Upper lobe of left lung (tissue), 6 donors: ENCODE measurements at places on chromosomes 4 and X. TPM values are rescaled to one million over a fixed set of nuclear protein-coding genes. Genes with fewer than 3 reads are reported as not detected.

PCDH7 gene
- total RNA-seq = 2.0 TPM

POLN gene
- 2.1 TPM for total RNA-seq

ZNF630 gene
- 3.3 TPM for total RNA-seq

- no peak overlapping the region for H3K4me3 ChIP-seq
- H3K36me3 ChIP-seq = no peaks in the 10 kb centered on the region
- peaks cover 4% of the 10 kb centered on the region for H3K4me1 ChIP-seq
- DNase-seq = no peak
These were observed 36.5 kb upstream of the PPM1K start for GRCh38 chr4:88320780-88321373.

- no peaks in the 10 kb centered on the region for H3K36me3 ChIP-seq
- H3K4me1 ChIP-seq = peaks cover 4% of the 10 kb centered on the region
- no peaks in the 10 kb centered on the region for H3K27me3 ChIP-seq
These were observed 6.0 kb downstream of the SMAD1 start for GRCh38 chr4:145487631-145488030.

DNA sequence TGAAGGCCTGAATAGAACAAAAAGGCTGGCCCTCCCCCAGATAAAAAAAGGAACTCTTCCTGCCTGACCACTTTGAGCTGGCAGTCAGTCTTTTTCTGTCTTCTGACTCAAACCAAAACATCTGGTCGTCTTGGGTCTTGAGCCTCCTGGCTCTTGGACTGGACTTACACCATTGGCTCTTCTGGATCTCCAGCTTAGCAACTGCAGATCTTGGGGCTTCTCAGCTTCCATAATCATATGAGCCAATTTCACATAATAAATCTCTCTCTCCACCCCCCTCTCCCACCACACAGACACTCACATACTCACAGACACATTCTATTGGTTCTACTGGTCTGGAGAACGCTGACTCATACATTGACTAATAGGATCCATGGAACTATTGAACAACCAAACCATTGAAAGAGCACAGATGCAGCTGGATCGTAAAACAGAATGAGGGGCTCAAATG lies 15.6 kb upstream of the CWH43 start:
- no peaks in the 10 kb centered on the region for H3K4me1 ChIP-seq
- DNase-seq = no peak
- H3K27ac ChIP-seq = no peak overlapping the region

DNA sequence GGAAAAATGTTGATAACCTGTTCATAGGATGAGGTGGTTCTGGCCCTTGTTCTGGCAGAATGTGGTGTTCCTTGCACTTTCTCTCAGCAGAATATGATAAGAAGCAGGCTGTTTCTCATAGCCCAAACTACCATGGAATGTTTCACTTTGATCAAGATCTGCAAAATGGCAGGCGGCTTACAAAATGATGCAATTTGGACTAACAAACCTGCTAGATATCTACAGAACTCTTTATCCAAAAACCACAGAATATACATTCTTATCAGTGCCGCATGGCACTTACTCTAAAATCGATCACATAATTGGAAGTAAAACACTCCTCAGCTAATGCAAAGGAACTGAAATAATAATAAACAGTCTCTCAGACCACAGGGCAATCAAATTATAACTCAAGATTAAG lies 55.9 kb upstream of the ABCB7 start:
- no peak overlapping the region for H3K4me3 ChIP-seq
- H3K27me3 ChIP-seq = no peaks in the 10 kb centered on the region
- H3K36me3 ChIP-seq = no peaks in the 10 kb centered on the region

- H3K4me1 ChIP-seq = peaks cover 3% of the 10 kb centered on the region
- no peaks in the 10 kb centered on the region for H3K36me3 ChIP-seq
- DNase-seq = no peak
- peak overlapping the region; percentile 28 for H3K4me3 ChIP-seq
- peak overlapping the region; percentile 4 for H3K27ac ChIP-seq
- no peaks in the 10 kb centered on the region for H3K27me3 ChIP-seq
These were observed 49.4 kb downstream of the RPS6KA3 start for GRCh38 chrX:20217271-20217670.

GRCh38 chr4:16457944-16458343 lies 231.7 kb upstream of the TAPT1 start:
- H3K27me3 ChIP-seq = no peaks in the 10 kb centered on the region
- H3K27ac ChIP-seq = no peak overlapping the region
- no peak for DNase-seq
- H3K36me3 ChIP-seq = no peaks in the 10 kb centered on the region
- H3K4me1 ChIP-seq = no peaks in the 10 kb centered on the region

DNA sequence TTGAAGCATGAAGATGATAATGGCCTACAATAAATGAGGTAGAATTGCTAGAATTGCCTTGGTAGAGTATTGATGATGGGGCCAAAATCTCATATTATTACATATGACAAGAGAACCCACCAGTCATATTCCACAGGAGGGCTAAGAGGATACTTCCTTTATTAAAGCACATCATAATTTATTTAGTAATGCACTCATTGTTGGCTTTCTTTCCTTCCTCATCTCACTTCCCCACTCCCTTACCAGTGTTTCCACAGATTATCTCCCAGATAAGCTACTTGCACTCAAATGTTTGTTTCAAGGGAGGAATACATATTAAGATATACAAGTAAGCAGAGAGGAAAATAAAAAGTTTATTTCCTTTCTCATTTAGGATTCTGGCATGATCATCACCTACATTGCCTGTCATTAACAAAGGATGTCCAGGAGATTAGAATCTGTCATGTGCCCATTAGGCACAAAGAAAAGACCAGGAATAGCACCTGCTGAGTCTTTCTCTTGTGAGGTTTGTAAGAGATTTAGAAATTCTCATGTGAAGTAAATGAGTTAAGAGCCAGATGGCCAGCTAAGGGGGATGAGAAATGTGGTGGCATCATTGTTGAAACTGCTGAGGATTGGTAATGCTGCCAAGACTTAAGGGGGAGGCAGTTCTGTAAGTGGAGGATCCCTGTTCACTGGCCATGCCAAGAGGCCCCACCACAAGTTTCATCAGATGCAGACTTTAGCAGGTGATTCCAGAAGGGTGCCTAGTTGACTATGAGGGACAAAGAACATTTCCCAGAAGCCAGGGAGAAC lies 52.4 kb upstream of the PRDM8 start:
- H3K36me3 ChIP-seq = no peaks in the 10 kb centered on the region
- no peaks in the 10 kb centered on the region for H3K4me1 ChIP-seq
- no peak for DNase-seq
- no peak overlapping the region for H3K27ac ChIP-seq
- no peak overlapping the region for H3K4me3 ChIP-seq

- no peaks in the 10 kb centered on the region for H3K27me3 ChIP-seq
- no peak overlapping the region for H3K4me3 ChIP-seq
- no peaks in the 10 kb centered on the region for H3K4me1 ChIP-seq
- DNase-seq = no peak
- H3K27ac ChIP-seq = no peak overlapping the region
These were observed 504.5 kb downstream of the TLL1 start for GRCh38 chr4:166377578-166377977.

DNA sequence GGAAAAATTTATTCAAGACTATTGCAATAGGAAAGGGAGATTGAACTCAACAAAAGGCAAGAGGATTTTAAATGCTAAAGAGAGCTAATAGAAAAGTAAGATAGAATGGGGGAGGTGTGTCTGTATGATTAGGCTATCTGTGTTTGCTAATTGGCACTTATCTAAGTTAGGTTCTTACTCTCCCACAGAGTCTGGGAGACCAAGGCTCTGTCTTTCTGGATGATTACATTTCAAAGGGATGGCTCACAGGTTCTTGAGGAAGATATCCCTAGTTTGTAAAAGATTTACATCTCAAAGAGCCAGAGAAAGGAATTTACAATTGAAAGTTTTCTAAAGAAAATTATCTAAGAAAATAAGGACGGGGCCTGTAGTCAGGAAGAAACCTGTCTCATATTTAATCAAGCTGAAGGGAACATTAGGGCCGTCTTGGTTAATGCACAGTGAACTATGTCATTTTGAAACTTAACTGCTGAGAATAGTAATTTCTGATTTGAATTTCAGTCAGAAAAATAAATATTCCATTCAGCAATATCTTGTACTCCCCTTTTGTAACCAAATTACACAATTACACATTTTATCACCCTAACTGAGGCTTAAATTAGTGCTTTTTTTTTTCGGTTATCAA lies 75.8 kb downstream of the MAGEB10 start:
- no peak overlapping the region for H3K4me3 ChIP-seq
- H3K27me3 ChIP-seq = no peaks in the 10 kb centered on the region
- no peak overlapping the region for H3K27ac ChIP-seq

GRCh38 chrX:115183980-115184379 lies 5.2 kb upstream of the RBMXL3 start:
- no peak overlapping the region for H3K4me3 ChIP-seq
- no peaks in the 10 kb centered on the region for H3K4me1 ChIP-seq
- no peaks in the 10 kb centered on the region for H3K36me3 ChIP-seq

DNA sequence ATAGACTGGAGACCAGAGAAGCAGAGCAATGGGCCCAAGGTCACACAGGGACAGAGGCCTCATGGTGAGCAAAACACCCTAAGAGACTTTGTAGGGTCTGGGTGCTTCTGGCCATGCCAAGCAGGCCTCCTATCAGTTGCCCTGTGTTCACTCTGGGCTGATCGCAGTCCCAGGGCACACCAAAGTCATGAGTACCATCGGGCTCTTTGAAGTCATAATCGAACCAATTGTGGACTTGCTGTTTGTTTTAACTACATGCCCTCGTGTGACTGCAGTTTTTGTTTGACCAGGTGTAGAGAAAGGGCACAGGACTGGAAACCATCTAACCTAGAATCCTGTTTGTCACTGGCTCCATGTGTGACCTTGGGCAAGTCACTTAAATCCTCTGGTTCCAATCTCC lies 172.5 kb upstream of the CPEB2 start:
- H3K36me3 ChIP-seq = no peaks in the 10 kb centered on the region
- H3K4me1 ChIP-seq = no peaks in the 10 kb centered on the region
- H3K27me3 ChIP-seq = no peaks in the 10 kb centered on the region
- H3K27ac ChIP-seq = no peak overlapping the region
- H3K4me3 ChIP-seq = no peak overlapping the region

GRCh38 chrX:53048169-53049126 lies at the start of gene GPR173:
GPR173 (plus strand) TSS chrX:53048789; CDS start chrX:53076622, 27,833 bp downstream.
- no peak within 1 kb of the TSS for H3K27ac ChIP-seq
- H3K27me3 ChIP-seq = no peaks in the 10 kb centered on the region
- DNase-seq = peak; percentile 56

- no peak overlapping the region for H3K27ac ChIP-seq
- no peaks in the 10 kb centered on the region for H3K4me1 ChIP-seq
- no peaks in the 10 kb centered on the region for H3K27me3 ChIP-seq
- no peak overlapping the region for H3K4me3 ChIP-seq
- no peak for DNase-seq
- H3K36me3 ChIP-seq = no peaks in the 10 kb centered on the region
These were observed 466.1 kb downstream of the IQCM start for GRCh38 chr4:149349541-149349940.
